ENCODE measurements at places on chromosomes 3 and 15.

GRCh38 chr3:139318826-139319225 is 25.0 kb upstream of the MRPS22 start:
- no peak for DNase-seq

DNA sequence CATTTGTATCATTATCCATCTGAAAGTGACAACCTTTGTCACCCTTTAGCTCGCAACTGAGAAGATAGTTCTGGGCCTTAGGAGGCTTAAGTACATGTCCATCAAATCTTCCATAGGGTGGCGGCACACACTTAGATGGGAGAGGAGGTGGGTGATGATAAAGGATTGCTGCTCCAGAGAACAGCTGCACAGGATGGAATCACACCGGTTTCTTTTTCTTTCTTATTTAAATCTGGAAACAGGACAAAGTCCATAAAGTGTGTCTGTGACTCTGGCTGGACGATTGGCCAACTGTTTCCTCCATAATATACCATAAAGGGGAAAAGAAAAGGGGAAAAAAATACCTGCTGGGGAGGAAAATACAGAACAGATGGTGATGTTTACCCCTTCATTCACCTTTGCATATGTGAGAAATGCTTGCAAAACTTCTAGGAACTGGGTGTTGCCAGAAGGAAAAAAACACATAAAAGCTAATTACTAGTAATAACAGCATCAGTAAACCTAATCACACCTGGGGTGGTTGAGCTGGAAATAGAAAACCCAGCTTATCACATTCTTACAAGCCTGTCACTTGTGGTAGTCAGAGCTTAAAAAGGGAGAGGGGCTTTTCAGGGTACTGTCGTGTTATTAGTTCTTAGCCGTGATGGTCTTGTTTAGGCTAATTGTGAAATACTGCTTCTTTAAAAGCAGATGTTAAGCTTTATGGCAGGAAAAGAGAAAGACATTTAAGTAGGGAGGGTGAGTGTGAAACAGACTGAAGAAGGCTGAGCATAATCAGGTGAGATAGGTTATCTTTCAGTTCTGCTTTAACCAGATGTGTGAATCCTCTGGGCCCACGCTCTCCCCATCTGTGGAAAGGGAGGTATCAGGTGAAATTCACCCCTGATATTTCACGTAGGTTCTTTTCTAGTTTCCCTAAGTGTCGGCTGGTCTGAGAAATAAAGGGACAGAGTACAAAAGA is 16.7 kb downstream of the C2CD4A start:
- DNase-seq: no peak

DNA sequence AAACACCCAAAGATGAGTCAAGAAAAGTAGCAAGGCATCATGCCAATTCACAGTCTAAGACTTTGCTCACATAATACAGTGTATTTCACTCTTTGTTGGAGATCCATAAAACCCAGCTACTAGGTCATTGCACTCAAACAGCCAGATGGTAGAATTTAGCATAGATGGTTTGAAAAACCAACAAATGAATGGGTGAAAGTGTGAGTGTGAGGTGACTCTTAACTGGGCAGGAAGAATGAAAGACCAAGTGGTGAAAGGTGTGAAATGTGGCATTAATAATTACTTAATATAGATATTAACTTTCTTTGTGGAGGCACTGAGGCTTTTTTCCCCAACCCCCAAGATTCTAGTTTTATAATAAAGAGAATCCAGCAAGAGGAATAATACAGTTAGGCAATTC is 159.5 kb downstream of the SQOR start:
- DNase-seq: no peak

GRCh38 chr3:132220986-132221385 is 96.2 kb upstream of the ACP3 start:
- no peak for DNase-seq

DNA sequence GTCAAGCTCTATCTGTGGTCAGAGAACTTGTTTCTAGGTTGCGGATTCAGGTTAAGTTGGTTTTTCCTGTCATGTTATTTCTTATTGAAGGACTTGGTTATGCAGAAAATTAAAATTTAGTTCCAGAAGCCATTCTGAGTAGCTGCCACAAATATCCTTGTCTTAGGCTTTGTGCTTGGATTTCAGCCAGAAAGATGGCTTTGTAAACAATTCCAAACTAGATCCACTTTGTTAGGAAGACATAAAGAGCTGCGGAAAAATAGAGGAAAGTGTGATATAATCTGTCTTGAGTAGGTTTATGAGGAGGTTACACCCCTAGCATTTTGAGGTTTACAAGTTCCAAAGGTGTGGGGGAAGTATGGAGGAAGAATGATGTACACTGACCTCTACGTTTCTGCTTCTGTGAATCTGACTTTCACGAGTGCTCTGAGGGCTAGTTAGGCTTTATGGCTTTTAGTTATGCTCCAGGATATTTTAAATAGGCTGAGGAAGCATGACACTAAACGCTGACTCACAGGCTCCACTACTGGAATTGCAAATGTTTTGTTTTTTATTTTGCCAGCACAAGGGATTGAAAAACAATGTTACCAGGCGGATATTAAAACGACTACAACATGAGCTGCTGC is 46.3 kb upstream of the UTS2B start:
- no peak for DNase-seq

DNA sequence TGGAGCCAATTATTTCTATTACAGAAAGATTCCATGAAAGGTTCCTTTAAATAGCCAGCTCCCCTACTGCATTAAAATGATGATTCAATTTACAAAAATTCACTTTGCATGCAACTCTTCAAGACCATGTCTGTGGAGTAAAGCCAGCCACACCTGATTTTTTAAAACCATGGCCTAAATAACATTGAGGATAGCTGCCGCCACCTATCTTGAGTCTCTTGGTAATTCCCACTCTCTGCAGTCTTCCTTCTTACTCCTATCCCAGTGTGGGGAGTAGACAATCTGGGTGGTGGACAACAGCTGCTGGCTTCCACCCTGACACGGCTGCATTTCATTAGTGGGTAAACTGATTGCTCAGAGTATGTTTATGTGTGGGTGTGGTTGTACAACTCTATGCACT is 10.7 kb downstream of the LRTM1 start:
- no peak for DNase-seq

- no peak for DNase-seq
Measured at GRCh38 chr3:98272126-98272525, 8.1 kb downstream of the OR5H6 start.

GRCh38 chr3:157683668-157684067 is 180.5 kb upstream of the VEPH1 start:
- no peak for DNase-seq

DNA sequence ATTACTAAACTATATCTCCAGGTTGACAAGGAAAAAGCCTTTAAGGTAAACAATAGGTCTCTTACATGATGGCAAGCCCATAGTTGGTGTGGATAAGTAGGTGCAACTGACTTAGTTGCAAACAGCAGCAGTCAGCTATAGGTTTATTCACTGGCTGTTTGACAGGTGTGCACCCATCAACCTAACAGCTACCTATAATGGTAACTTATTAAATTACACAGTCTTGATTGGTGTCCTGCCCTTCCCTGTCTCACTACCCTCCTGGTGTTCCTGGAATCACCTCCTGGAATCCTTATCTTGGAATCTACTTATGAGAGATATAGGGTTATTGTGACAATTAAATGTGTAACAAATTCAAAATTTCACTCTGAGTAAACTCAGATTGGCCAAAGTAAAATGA is 467.8 kb upstream of the UBE2E2 start:
- no peak for DNase-seq

DNA sequence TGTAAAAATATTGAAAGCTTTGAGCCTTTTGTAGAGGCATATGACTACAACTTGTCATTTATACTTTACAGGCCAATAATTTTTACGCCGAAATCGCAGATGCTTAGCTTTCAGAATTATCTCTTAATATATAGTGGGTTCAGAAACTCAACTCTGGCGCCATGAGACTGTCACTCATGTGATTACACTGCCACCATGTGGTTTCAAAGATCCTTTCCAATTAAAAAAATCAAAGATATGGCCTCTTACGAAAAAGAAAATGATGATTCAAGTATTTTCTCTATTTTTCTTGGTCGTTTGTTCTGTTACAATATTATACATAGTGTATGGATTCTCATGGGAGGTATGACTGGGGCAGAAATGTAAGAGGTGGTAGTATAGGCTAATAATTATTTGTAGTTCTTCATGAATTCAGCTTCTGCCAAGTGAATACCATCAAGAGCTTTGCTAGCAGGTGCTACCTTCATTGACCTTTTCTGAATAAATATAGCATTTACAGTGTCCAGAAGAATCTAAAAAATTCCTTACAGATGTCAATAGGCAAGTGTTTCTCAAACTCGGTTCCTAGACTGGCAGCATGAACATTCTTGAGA is 751.7 kb upstream of the GOLIM4 start:
- no peak for DNase-seq

DNA sequence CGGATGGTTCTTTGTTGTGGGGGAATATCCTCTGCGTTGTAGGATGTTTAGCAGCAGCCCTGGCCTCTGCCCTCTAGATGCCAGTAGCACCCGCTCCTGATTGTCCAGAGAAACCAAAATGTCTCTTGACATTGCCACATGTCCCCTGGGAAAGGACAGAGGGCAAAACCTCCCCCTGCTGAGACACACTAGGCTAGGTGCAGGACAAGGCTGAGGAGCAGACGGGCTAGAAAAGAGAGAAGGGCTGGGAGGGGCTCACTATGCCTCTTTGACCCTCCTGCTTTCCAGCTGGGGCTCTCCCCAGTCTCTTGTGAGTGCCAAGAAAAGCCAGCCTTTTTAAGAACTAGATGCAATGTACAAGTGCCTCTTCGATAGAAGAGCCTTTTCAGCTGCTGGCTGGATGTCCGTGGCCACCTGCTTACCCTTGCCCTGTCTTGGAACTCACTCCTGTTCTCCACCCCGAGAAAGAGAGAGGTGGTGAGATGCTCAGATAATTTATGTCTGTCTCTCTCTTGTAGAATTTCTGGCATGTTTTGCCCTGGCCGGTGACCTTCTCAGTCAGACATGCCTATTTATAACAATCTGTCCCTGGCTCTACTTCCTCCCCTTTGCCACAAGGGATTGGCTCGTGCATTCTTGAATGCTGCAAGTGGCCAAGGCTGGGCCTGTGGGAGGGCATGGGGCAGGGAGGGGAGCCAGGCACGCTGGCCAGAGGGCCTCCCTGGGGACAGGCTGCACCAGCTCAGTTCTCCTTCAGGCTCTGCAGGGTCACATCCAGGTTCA is 142.6 kb downstream of the RPLP1 start:
- no peak for DNase-seq

DNA sequence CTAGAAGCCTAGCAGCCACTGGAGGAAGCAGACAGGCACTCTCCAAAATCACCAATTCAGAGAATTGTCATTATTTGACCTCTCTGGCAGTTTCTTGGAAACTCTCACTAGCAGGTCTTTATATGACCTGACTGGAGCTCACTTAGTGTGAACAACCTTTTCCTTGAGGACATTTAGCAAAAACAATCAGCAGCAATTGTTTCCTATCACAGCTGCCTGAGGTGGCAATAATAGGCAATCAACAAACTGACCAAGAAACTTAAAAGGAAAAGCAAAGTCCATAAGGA is 162.4 kb upstream of the STT3B start:
- no peak for DNase-seq

GRCh38 chr3:49625071-49625470 is 49.1 kb upstream of the APEH start:
- DNase-seq: no peak

GRCh38 chr3:46067401-46067800 is 40.1 kb upstream of the XCR1 start:
- DNase-seq: no peak
